ENCODE measurements at places on chromosomes 7 and 10. TPM values are rescaled to one million over a fixed set of nuclear protein-coding genes. Genes with fewer than 3 reads are reported as not detected.
A peak's percentile ranks its signal among the peaks of the same experiment; 100 is the strongest.

DNA sequence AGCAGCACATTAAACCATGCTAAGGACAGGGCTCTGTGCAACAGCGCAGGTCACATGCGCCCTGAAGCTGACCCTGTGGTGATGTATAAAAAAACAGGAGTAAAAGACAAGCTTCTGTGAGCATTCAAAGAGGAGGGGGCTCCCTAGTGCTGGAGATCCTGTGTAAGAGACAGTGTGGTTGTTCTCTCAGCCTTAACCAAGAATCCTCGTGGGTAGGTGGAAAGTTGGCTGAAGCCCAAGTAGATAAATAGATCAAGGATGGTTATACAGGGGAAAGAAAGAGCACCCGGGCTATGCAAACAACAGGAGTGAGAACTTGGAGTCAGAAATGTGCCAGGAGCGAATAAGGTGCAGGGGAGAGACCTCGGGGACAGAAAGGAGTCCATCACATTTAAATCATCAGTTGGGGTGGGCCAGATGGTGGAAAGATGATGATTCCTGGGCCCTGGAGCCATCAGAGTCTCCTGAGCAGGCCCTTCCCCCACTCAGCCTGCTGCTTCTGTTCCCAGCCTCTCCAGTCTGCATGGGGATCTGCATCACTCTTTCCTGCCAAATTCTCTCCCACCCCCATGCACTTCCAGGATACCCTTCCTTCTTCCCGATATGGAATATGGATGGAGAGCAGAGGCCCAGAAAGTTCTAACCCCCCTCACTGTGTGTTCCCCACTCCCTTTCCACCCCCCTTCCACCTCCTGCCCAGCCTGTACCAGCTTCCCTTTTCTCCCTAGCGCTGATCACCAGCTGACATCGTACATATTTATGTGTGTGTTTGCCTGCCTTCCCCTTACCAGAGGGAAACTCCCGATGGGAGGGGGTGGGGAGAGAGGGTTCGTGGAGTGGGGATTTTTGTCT lies 78.1 kb upstream of the PRR15 start:
- peak; percentile 46 for DNase-seq

GRCh38 chr7:83161899-83162401 lies 734 bp downstream of the PCLO start:
- no peak for DNase-seq

- DNase-seq = no peak
These were observed 209.9 kb downstream of the CHCHD3 start for GRCh38 chr7:132872034-132872433.

DNA sequence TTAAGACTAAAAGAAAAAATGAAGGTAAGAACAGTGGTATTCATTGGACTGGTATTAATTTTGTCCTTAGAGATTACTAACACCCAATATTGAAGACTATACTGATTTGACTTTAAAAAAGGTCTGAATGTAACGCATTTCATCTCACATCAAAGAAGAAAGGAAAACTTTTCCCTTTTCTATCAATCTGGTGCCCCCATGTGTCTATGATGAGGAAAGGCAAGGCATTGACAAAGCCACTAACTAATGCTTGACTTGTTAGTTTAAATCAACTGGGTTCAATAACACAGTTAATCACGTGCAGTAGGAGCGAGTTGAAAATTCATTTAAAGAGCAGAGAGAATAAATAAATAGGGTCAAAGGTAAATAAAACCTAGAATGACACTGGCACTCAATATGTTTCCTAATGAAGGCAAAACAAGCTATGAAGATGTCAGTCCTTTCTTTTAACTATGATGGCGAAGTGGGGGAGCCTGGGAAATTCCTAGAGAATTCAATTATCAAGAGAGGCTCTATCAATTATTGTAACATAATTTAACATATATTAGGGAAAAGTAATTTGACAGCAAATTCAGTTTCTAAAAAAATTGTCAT lies 180.9 kb downstream of the ANK3 start:
- no peak for DNase-seq

DNA sequence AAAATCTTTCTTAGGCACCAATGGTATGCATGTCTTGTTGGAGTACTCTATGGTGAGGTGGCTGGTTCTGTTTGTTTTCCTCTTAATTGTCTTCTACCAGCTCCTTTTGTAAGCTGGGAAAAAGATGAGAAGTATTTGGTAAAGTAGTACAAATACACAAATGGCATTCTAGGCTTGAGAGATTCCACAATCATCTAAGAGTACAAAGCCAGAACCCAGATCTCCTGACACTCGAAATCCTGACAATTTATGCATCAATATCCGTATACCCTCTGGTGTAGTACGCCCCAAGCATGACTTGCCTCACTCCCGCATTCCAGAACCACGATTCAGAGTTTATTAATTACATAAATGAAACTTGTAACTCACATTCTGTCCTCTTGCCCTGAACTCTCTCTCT lies 43.5 kb downstream of the CDCA7L start:
- no peak for DNase-seq

DNA sequence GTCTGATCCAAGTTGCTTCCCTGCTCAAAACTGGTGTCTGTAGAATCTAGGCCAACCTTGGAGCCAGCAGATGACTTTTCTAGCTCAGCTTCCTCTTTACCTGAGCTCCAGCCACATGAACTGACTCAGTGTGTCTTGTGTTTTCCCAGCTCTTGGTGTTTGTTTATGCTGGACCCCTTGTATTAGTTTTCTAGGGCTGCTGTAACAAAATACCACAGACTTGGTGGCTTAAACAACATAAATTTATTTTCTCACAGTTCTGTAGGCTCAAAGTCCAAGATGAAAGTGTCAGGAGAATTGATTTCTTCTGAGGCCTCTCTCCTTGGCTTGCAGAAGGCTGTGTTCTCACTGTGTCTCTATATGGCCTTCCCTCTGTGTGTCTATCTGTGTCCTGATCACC lies 45.1 kb downstream of the LRMDA start:
- no peak for DNase-seq

DNA sequence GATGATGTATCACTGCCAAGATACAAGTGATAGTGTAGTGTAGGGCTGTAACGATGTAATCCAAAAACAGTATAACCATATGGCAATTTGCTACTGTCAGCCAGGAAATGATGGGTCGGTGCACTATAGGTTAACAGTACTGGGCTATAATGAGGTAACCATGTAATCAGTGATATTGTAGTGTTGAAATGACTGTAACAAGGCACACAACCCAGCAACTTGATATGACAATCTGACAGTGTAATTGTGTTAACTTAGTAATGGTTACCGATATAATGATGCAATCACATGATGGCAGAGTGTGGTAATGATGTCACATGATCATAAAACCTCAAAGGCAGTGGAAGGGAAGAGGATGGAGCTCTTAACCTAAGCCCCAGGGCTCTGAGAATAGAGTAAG lies 73.8 kb upstream of the SLF2 start:
- DNase-seq = no peak

- DNase-seq = no peak
These were observed 1.0 kb downstream of the ACSL5 start for GRCh38 chr10:112374724-112375541.

- no peak for DNase-seq
These were observed 45.1 kb downstream of the ADD3 start for GRCh38 chr10:110052916-110053315.

GRCh38 chr10:47269294-47269693 lies 30.7 kb upstream of the GDF10 start:
- no peak for DNase-seq

GRCh38 chr7:108071551-108071950 lies 58.6 kb downstream of the LAMB4 start:
- DNase-seq = no peak

DNA sequence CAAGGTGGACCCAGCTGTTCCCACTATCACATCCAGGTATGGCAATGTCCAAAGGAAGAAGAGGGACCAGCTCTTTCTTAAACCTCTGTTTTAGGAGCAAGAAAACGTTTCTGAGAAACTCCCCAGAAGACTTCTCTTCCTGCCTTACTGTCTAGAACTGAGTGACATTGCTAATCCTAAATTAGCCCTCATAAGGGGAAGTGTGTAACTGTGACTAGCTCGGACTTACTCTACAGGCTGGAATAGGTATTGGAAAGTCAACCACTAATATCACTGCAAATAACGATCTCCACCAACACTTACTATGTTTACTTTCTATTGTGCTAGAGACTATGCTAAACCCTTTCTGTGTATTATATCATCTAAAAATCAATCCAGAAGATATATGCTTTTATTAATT lies 49.9 kb upstream of the RELN start:
- DNase-seq = no peak

OPN4 gene
- total RNA-seq = not detected

PHYHIPL gene
- not detected for total RNA-seq

PIK3AP1 gene
- total RNA-seq = 11.9 TPM

NET1 gene
- total RNA-seq = 85.7 TPM
